ENCODE measurements at places on chromosomes 7 and 10. TPM values are rescaled to one million over a fixed set of nuclear protein-coding genes. Genes with fewer than 3 reads are reported as not detected.

DNA sequence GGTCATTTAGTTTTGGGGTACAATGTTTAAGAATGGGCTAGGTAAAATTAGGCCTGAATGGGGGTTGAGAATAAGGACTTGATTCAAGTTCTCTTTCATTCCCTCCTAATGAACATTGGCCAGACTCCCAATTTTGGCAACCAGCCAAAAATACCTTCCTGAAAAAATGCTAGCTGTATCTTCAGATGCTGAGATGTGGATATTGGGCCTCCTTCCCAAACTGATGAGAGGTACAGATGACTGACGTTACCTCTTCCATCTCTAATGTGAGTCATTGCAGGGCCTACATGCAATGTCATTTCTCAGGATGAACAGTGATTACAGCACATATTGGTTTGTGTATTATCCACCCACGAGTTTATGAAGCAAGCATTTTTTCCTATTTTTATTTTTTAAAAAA lies 151.6 kb downstream of the SND1 start:
- H3K27ac ChIP-seq, result no peak overlapping the region
- no peaks in the 10 kb centered on the region for H3K27me3 ChIP-seq
- DNase-seq, result no peak
- peaks cover 16% of the 10 kb centered on the region for H3K4me1 ChIP-seq
- no peak overlapping the region for H3K4me3 ChIP-seq
- H3K36me3 ChIP-seq, result peaks cover 6% of the 10 kb centered on the region

C7orf33 gene
- not detected for polyA plus RNA-seq

NKX2-3 gene
- not detected for polyA plus RNA-seq

DNA sequence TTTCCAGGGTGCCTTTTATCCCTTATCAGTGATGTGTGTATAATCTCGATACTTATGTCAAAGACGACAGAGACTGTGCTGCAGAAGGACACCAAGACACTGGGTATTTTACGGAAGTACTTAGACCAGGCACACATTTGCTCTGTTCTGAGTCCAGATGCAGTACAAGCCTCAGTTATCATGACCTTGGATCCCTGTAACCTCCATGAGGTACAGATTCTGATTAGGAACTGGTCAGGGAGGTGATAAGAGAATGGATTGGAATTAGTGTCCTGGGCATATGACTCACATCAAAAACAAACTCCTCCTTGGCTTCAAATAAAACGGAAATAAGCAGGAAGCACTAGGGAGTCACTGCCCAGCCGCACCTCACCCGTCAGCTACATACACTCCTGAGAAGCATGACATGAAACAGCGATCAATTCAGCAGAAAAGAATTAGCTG lies 146.5 kb downstream of the SFMBT2 start:
- no peak for DNase-seq
- no peaks in the 10 kb centered on the region for H3K36me3 ChIP-seq
- no peaks in the 10 kb centered on the region for H3K27me3 ChIP-seq
- no peak overlapping the region for H3K27ac ChIP-seq

- no peaks in the 10 kb centered on the region for H3K27me3 ChIP-seq
- no peak overlapping the region for H3K27ac ChIP-seq
- no peaks in the 10 kb centered on the region for H3K36me3 ChIP-seq
- H3K4me3 ChIP-seq, result no peak overlapping the region
- H3K4me1 ChIP-seq, result peaks cover 54% of the 10 kb centered on the region
- no peak for DNase-seq
These were observed 16.8 kb downstream of the OSBPL3 start for GRCh38 chr7:24963218-24963617.

GRCh38 chr10:97434055-97434454 lies 8.1 kb downstream of the PGAM1 start:
- peaks cover 52% of the 10 kb centered on the region for H3K36me3 ChIP-seq
- no peaks in the 10 kb centered on the region for H3K27me3 ChIP-seq
- no peak overlapping the region for H3K27ac ChIP-seq
- no peaks in the 10 kb centered on the region for H3K4me1 ChIP-seq

DNA sequence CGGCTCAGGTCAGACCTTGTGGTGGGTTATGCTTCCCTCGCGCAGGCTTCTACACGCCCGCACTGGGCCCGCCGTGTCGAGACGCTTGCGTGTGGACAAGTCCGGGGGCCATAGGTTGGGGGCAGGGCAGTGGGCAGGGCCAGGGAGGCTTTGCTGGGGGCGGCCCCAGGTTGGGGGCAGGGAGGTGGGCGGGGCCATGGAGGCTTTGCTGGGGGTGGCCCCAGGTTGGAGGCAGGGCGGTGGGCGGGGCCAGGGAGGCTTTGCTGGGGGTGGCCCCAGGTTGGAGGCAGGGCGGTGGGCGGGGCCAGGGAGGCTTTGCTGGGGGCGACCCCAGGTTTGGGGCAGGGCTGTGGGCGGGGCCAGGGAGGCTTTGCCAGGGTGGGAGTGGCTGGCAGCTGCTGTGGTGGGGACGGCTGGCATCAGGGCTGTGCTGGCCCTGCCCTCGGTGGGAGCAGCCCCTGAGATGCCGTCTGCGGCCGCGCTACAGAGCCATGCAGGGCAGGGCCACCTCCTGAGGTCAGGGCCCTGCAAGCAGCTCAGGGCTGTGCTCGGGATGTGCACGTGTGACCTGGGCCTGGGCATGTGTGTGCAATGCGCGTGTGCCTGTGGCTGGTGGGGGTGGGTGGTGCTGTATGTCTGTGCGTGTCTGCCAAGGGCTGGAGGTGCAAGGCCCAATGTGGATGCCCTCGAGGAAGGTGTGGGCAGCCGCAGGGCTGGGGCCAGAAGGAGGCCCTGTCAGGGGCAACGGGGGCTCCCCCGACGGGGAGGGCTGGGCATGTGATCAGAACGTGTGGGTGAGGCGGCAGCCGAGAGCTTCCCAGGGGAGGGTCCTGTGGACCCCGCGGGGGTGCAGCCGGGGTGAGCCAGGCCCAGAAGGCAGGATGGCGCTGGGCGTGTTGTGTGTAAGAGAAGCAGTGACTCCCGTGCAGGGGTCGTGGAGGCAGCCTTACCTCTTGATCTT lies 72.5 kb upstream of the NKX6-2 start:
- peaks cover 5% of the 10 kb centered on the region for H3K4me1 ChIP-seq
- H3K27me3 ChIP-seq, result no peaks in the 10 kb centered on the region
- H3K36me3 ChIP-seq, result no peaks in the 10 kb centered on the region
- no peak overlapping the region for H3K27ac ChIP-seq
- H3K4me3 ChIP-seq, result no peak overlapping the region

ACTR3C gene
- polyA plus RNA-seq, result 4.7 TPM

ADCYAP1R1 gene
- not detected for polyA plus RNA-seq

GRCh38 chr10:45386657-45387056 lies 12.6 kb downstream of the ALOX5 start:
- DNase-seq, result no peak
- no peaks in the 10 kb centered on the region for H3K4me1 ChIP-seq
- H3K27me3 ChIP-seq, result no peaks in the 10 kb centered on the region
- no peaks in the 10 kb centered on the region for H3K36me3 ChIP-seq

DNA sequence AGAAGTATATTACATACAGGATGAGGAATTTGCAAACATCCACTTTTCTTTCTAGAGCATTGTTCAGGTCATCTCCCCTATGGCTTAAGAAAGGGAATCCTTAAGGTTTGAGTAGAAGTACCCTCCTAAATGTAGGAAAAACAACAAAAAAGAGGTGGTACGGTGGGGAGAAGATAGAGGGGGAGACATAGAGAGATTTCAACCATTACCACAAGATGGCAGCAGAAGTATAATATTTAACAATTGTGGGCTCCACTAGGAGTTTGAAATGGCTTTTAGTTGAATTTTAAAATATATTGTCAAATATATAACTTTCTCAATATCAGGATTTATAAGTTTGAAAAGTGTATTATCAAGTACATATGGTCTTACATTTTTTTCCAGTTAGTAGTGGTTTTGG lies 72.7 kb upstream of the PRKG1 start:
- no peak for DNase-seq
- no peak overlapping the region for H3K27ac ChIP-seq
- H3K4me3 ChIP-seq, result no peak overlapping the region
- H3K36me3 ChIP-seq, result no peaks in the 10 kb centered on the region
- no peaks in the 10 kb centered on the region for H3K27me3 ChIP-seq

- H3K27ac ChIP-seq, result no peak overlapping the region
- no peak for DNase-seq
- H3K27me3 ChIP-seq, result no peaks in the 10 kb centered on the region
- H3K36me3 ChIP-seq, result no peaks in the 10 kb centered on the region
- no peaks in the 10 kb centered on the region for H3K4me1 ChIP-seq
- no peak overlapping the region for H3K4me3 ChIP-seq
These were observed 1.4 kb downstream of the FXYD4 start for GRCh38 chr10:43372765-43373361.

- no peaks in the 10 kb centered on the region for H3K36me3 ChIP-seq
- DNase-seq, result peak; percentile 50
- H3K27ac ChIP-seq, result no peak overlapping the region
- H3K27me3 ChIP-seq, result peaks cover 57% of the 10 kb centered on the region
These were observed 2.0 kb upstream of the GATA3 start for GRCh38 chr10:8052341-8052955.

ELN gene
- not detected for polyA plus RNA-seq

ARMH3 gene
- polyA plus RNA-seq, result 25.1 TPM

- H3K27ac ChIP-seq, result no peak overlapping the region
- H3K4me3 ChIP-seq, result no peak overlapping the region
- H3K27me3 ChIP-seq, result peaks cover 8% of the 10 kb centered on the region
These were observed 36.6 kb downstream of the TCF7L2 start for GRCh38 chr10:112986544-112987190.

GRCh38 chr7:121178869-121179497 lies 149.8 kb upstream of the WNT16 start:
- no peak for DNase-seq
- no peak overlapping the region for H3K27ac ChIP-seq
- H3K36me3 ChIP-seq, result no peaks in the 10 kb centered on the region
- H3K27me3 ChIP-seq, result no peaks in the 10 kb centered on the region

MYO3A gene
- not detected for polyA plus RNA-seq

- H3K27me3 ChIP-seq, result no peaks in the 10 kb centered on the region
- no peaks in the 10 kb centered on the region for H3K36me3 ChIP-seq
- peak; percentile 59 for DNase-seq
These were observed 14.4 kb downstream of the MXI1 start for GRCh38 chr10:110221721-110222261.

NET1 gene
- 1.8 TPM for polyA plus RNA-seq

DNA sequence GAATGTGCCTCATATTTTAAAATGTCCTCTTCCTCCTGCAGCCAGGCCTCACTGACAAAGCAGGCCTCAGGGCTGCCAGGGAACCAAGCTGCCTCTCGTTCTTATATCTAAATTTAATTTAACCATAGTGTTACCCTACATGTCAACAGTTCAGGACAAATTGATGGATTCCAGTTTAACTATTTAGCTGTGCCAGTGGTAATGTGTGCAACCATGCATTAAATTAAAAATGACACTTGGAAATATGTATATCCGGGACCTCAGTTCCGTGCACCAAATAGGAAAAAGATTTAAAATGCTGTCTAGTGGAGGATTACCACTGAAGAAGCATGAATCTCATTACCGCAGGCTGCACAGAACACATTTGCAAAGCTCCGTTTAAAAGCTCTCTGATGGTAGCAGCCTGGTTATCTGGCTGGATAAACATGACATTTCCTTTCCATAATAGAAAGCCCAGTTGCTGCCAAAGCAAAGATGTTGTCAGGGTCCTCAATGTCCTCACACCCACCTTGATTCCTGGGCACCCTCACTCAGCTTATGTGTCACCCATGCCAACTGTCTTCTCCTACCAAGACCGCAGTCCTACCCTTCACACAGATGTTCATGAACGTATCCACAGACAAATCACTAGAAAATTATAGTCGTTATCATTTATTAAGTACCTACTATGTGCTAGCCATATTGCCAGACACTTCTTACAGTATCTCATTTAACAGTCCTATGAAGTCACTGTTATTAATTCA lies 73.3 kb upstream of the FRMD4A start:
- no peak for DNase-seq
- H3K27ac ChIP-seq, result no peak overlapping the region

DNA sequence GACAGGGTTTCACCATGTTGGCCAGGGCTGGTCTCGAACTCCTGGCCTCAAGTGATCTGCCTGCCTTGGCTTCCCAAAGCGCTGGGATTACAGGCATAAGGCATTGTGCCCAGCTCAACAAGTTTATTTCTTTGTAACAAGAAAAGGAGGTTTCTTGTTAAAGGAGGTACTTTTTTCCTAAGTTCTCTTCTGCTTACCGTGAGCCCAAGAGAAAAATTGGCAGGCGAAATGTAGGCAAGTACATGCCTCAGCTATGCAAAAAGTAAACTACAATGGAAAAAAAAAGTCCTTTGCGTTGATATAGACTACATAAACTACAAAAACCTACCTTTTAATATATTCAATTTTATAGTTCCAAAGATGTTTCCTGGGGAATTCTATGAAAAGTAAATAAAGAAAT lies 122.6 kb downstream of the DKK1 start:
- no peaks in the 10 kb centered on the region for H3K4me1 ChIP-seq
- no peaks in the 10 kb centered on the region for H3K36me3 ChIP-seq
- no peaks in the 10 kb centered on the region for H3K27me3 ChIP-seq
- DNase-seq, result no peak
- no peak overlapping the region for H3K27ac ChIP-seq

- no peak overlapping the region for H3K27ac ChIP-seq
- H3K27me3 ChIP-seq, result no peaks in the 10 kb centered on the region
- no peak for DNase-seq
- H3K4me3 ChIP-seq, result no peak overlapping the region
These were observed 24.8 kb upstream of the NME8 start for GRCh38 chr7:37823557-37823956.

All from CD8-positive, alpha-beta memory T cell (primary cell).